ENCODE measurements at places on chromosomes 6 and 20.

- no peak for DNase-seq
Measured at GRCh38 chr20:652615-653109, 338 bp downstream of the SRXN1 start.

GRCh38 chr20:35711588-35712209 lies 12.5 kb downstream of the ROMO1 start:
- no peak for DNase-seq

DNA sequence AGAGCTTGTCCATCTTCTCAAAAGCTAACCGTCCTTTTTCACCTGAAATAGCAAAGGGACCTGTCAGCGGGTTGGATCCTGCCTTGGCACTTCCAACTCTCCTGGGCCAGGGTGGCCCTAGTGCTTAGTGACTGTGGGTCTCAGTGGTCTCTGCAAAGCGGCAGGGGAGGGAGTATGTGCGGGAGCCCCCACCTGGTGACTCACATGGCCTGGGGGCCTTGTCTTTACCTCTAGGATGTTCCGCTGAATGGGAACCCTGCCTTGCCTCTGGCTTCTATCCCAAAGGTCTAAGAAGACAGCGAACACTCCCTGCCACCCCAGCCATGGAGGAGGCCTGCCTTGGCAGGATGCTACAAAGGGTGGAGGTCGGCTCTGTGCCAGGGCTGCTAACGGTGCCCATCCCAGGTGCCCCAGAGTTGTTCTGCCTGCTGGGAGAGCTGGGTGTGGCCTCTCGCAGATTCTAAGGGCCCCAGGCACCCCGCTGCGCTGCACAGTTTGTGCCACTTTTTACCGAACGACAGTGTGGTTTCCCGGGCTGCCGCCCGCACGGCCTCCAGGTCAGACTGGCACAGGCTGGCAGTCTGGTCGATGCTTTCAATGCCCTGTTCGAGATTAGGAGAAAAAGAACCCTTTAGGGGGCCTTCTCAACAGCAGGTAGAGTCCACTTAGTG lies 77.2 kb downstream of the PTPN1 start:
- DNase-seq: no peak

DNA sequence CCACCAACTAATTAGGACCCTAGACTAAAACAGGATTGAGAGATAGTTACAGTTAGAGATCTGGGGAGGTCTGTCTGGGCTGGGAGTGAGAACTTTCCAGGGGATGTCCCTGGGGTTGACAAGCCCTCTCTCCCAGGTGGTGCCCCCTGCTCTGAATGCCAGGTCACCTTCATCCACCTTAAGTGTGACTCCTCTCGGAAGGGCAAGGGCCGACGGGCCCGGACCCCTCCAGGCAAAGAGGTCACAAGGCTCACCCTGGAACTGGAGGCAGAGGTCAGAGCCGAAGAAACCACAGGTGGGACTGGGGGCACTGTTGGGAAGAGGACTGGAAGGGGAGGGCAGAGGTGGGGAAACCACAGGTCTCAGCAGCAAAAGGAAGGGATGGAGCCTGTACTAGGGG lies 17.0 kb upstream of the ZNF76 start:
- no peak for DNase-seq

DNA sequence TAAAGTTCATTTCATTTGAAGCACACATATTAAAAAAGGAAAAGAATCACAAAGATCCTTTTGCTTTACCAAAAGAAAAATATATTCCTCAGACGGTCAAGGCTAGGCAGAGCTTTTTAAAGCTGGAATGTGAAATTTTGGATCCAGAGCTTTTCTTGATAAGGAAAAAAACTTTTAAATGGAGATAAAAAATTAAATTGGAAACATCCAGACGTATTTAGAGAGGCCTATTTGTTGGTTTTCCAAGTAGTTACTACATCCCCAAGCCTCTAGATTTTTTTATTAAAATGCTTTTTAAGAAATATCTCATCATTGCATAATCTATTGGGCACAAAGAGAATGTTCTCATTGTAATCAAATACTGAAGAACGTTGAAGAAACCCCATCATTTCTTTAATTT lies 385.7 kb upstream of the CITED2 start:
- no peak for DNase-seq

DNA sequence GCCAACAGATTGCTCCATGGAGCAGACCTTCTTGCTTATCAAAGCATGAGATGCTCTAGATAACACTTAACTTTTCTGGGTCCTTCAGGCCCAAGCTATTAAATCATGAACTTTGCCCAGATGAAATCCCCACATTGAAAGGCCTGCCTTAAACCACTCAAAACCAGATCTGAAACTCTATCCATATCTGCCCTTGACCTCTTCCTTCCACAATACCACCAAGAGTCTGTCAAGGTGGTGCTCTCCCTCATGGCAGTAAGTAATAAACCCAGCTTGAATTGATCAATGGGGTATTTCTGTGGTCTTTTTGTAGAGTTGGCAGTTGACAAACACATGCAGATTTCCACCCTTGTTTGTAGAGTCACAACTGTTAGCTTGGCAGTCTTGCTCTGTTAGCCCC lies 135.5 kb downstream of the ISM1 start:
- DNase-seq: no peak

All from activated gamma-delta T cell treated with Interleukin-2 at 50 U/mL for 16 hours (primary cell).